Eye (tissue), 1 donor: ENCODE measurements at places on chromosomes 7 and 10.
A peak's percentile ranks its signal among the peaks of the same experiment; 100 is the strongest.

DNA sequence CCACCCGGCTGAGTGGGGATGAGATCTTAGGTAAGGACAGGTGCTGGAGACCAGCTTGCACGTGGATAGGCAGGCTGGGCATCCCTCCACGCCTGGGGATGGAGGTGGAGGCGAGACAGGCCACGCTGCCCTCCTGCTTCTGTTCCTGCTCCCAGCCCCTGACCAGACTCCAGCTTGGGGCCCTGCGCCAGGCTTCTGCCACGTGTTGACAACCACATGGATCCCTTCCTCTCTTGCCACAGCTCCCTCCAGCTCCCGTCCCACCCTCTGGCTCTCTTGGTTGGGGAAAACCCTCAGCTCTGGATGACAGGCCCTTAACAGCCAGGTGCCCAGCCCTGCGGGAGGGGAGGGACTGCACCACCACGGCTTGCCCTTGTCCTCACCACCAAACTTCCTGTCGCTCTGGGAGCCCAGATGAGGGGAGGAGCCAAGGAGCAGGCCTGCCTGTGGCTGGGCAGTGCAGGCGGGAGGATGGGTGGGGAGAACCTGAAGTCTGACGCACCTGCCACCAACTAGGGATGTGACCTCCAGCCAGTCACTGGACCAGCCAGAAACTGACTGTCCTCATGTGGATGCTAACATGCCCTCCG, 36.0 kb downstream of the KCNH2 start:
- no peak for DNase-seq

- no peak for DNase-seq
These were observed 102.5 kb downstream of the CD36 start for GRCh38 chr7:80740778-80741545.

DNA sequence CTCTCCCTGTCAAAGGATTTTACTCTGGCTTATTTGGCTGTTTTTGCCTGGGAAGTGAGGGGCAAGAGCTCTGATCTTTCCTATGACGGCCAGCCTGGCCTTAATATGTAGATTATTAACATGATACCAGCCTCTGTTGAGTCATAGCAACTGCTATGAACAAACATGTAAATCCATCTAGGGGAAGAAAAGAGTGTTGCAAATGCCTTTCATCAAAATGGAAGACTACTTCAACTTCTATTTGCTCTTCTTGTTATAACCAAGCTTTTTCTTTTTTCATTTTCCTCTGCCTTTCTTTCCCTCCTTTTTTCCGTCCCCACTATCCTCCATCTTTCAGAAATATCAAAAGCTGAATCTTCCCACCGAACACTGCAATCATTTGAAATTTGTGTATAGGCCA, 46.6 kb downstream of the BTRC start:
- no peak for DNase-seq

DNA sequence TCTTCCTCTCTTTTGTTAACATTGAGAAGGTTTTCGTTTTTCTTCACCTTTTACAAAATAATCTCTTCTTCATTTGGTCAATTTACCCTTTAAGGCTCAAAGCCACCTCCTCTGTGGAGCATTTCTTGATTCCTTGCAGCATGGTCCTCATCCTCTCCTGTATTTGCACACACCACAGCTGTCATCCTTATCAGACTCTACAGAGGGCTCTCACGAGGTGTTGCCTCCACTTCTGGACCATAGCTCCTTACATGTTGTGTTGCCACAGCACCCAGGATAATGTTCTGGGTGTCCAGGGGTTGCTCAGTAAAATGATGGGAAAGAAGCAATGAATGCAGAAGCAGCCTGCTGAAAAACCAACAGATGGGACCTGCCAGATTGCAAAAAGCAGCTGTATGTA, 192.8 kb downstream of the SH2D4B start:
- no peak for DNase-seq

GRCh38 chr7:31372231-31372959, 31.9 kb upstream of the NEUROD6 start:
- DNase-seq = no peak

DNA sequence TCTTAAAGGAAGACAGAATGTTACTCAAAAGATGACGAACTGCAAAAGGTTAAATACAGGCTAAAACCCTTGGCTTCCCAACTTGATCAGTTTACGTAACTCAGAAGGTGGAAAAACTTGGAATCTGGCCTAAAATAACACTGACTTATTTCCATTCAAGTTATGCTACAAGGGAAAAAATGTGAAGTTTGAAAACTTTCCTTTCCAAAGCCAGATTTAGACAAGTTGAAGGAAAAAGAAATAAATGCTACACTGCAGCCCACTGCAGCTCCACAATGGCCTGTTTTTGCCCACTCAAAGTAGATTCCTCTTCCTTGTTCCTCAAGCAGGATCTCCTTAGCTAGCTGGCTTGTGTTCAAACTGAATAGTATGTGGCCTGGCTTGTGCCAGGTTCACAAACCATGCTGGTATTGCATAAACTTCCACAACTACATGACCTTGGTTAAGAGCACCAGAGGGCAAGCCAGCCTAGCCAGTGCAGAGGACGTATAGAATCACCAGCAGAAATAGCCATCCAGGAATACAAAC, 166.2 kb downstream of the CPEB3 start:
- DNase-seq = peak; percentile 80

- no peak for DNase-seq
These were observed 94.3 kb upstream of the MYO3A start for GRCh38 chr10:25839683-25840082.

DNA sequence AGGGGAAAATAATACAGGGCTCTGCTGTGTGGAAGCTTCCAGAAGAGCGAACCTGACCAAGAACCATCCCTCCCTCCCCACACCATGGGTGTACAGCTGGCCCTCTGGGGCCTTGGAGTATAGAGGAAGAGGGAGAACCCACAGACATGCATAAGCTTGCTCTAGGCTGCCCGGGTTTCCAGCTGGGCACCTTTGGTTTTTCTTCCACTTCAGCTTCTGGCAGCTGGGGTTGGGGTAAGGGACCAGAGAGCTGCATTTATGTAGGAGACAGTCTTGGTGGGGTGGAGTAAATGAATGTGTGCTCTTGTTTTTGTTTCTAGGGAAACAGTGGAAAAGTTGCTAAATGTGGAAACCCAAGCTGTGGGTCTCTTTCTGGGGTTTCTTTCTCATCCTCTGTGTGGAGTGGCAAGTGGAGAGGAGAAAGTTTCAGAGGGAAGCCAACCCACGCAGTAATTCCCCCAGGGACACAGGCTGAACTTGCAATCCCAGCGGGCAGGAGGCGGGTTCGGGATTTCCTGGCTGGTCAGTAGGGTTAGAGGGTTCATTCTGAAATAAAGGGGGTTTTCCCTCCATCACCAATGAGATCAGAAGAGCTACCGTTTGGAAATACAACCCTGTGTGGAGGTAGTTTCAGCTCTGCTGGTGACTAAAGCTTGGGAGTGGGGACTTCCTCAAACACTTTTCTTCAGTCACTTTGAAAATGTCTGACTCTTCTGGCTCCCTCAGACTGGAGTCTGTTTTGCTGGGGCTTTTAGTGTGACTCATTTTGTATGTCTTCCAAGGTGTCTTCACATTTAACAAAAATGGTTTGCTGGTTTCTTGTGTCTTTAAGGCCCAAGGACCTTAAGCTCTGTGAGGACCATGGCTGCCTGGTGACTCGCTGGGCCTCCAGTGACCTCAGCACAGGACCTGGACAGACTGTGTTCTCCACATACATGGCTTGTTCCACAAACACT, 22.2 kb upstream of the SRGN start:
- no peak for DNase-seq

DNA sequence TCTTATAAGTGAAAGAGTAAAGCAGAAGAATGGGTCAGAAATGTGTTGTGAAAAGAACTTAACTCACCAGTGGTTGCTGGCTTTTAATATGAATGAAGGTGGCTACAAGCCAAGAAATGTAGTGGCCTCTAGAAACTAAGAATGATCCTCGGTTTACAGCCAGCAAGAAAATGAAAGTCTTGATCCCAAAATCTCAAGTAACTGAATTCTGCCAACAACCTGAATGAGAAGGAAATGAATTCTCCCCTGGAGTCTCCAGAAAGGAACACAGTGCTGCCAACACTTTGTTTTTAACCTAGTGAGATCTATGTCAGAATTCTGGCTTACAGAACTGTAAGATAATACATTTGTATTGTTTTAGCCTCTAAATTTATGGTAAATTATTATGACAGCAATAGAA, 193.0 kb downstream of the FZD1 start:
- no peak for DNase-seq

DNA sequence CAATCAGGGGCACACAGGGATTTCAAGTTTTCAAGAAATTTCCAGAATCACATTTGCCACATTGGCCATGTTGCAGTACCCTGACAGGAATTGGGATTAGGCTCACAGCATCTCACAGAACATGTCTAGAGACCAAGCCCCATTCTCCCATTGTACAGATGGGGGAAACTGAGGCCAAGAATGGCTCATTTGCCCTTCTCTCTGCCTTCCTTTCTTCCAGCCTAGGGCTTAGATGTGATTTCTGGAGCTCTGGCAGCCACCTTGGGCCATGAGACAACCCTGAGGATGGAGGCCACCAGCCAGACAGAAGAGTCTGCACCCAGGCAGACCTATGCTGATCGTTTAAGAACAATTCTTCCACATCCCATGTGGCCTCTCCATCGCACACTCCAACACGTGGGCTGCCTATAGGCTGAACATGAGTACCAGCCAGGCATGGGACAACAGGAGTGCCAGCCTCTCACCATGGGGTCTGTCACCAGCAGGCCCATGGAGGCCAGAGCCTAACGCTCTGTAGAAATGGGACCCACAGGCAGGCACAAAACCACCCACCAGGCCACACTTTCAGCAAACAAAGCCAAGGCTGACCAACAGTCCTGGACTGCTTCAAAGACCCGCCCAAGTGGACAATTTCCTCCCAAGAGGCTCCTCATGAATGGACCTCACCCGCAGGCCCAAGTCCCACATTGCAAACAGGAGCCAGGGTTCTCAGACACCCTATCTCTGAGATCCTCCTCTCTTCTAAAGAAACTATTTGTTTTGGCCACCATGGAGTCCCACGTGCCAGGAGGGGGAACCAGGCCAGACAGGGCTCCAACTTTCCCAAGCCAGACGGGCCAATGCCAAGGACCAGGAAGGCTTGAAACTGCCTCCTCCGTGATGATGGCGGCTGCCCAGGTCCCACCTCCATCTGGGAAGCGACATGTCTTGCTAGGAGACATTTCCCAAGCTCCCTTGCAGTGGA, 20.7 kb downstream of the PDGFA start:
- no peak for DNase-seq

- no peak for DNase-seq
These were observed 42.7 kb downstream of the SNX10 start for GRCh38 chr7:26334166-26334859.

GRCh38 chr7:26815426-26815825, 49.0 kb downstream of the SKAP2 start:
- peak; percentile 47 for DNase-seq

DNA sequence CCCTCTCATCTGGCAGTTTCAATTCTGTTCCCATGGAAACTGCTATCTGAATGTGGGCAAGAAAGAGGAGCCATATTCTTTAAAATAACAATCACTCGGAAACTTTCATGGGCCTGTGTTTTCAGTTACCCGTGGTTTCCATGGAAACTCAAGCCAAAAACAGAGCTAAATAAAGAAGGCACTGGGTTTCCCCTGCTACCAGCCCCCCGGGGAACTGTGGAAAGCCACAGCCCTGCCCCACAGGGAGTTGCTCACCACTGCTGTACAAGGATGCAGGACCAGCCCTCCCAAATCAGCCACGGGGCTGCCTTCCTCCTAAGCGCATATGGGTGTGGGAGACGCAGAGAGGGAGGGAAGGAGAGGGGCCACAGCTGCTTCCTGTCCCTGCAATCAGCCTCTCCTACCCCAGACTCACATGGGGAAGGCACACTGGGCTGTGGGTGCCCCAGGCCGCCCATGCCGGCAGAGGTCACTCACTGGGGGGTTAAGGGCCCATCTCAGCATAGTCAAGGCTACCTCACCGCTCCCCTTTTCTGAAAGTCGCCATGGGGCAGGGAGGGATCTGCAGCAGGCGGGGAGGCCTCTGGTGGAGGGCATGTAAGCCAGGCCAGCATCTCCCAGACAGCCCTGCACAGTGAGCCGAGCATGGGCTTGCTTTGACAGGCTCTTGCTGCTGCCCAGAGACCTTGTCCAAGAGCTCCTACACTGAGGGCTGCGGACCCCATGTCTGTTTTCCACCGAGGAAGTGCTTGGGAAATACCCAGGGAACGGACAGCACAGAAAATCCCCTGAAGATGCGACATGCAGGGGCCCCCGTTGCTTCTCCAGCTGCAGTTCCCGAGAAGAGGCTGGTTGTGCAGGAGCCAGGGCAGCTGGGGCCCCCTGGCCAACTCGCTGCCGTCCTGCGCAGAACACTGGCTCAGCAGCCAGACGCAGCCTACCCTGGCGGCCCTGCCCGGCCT, 157.3 kb upstream of the PPP2R2D start:
- DNase-seq = peak; percentile 76

GRCh38 chr7:11403781-11404180, 428.2 kb downstream of the THSD7A start:
- no peak for DNase-seq

DNA sequence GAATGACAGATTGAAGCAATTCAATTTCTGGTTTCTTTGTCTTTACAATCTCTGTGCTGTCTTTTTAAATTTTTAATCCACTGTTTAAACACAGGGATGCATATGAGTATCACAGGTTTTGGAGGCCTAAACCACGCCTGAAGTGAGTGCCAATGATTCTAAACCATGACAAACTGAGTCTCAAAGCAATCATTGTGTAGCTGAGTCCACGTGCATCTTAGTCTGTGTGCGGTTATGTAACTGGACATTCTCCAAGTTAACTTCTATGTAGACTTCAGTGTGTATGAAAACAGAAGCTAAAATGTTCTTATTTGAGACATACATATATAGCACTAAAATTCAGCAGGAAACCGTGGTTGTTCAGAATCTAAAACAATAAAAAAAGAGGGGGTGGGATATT, 79.3 kb upstream of the ST8SIA6 start:
- no peak for DNase-seq

DNA sequence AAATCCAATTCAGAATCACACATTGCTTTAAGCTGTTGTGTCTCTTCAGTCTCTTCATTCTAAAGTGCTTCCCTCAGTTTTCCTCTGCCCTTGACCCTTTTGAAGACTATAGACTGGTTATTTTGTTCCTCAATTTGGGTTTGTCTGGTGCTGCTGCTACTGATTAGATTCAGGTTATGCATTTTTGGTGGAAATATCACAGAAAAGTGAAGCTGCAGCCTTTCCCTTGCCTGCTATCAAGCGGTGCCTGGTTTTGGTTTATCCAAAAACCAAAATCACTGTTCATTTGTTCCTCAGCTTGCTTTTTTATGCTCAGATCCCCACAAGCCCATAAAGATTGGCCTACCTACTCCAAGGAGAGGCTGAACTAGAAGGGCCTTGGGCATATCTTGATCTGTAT, 55.2 kb downstream of the ELMO1 start:
- no peak for DNase-seq

GRCh38 chr7:2063563-2064260, 169.0 kb downstream of the MAD1L1 start:
- DNase-seq = peak; percentile 81
